ENCODE measurements at places on chromosomes 11 and 22. TPM values are rescaled to one million over a fixed set of nuclear protein-coding genes. Genes with fewer than 3 reads are reported as not detected.

- no peaks in the 10 kb centered on the region for H3K4me1 ChIP-seq
- H3K36me3 ChIP-seq: no peaks in the 10 kb centered on the region
- no peak overlapping the region for H3K4me3 ChIP-seq
- no peak overlapping the region for H3K27ac ChIP-seq
- no peaks in the 10 kb centered on the region for H3K27me3 ChIP-seq
- no peak for DNase-seq
Measured at GRCh38 chr11:72600557-72600956, 73.7 kb downstream of the PDE2A start.

- no peak for DNase-seq
- no peak overlapping the region for H3K4me3 ChIP-seq
- no peaks in the 10 kb centered on the region for H3K36me3 ChIP-seq
- no peak overlapping the region for H3K27ac ChIP-seq
- H3K4me1 ChIP-seq: no peaks in the 10 kb centered on the region
Measured at GRCh38 chr22:47091921-47092700, 329.7 kb downstream of the TBC1D22A start.

- no peak overlapping the region for H3K4me3 ChIP-seq
- H3K4me1 ChIP-seq: peaks cover 19% of the 10 kb centered on the region
- no peak for DNase-seq
- no peak overlapping the region for H3K27ac ChIP-seq
- no peaks in the 10 kb centered on the region for H3K36me3 ChIP-seq
Measured at GRCh38 chr11:112339566-112339965, 78.9 kb upstream of the PLET1 start.

DNA sequence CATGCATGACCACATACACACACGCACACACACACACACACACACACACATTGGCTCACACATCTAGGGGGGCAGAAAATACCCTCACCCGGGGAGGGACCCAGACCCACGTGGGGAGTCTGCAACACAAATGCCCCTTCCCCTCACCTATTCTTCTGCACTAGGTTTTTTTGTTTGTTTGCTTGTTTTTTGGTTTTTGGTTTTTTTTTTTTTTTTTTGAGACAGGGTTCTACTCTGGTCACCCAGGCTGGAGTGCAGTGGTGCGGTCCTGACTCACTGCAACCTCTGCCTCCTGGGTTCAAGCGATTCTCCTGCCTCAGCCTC lies 28.4 kb downstream of the WEE1 start:
- no peak for DNase-seq
- H3K4me1 ChIP-seq: no peaks in the 10 kb centered on the region

DNA sequence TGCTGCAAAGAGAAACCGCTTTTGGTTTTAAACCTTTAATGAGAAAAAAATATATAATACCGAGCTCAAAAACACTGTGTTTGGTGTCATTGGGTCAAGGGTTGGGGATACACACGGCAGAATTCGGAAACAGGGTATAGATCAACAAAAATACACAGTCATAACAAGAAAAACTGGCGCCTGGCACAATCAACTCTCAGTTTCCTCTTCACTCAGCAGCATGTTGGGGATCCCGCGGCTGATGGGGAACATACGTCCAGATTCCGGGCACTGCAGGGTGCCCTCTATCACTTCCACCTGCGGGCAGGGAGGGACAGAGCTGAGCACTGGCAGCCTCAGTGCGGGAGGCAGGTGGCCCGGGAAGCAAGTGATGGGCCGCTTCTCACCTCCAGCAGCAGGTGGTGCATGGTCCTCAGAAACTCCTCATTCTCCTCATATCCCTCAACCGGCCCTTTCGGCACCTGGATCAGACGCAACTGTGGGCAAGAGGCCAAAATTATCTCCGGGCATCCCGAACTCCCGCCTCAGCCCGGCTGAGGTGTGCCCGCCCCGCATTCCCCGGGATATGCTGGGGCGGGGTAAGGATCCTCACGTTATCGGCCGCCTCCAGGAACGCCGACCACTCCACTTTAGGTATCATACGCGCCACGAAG lies 561 bp downstream of the TRMT112 start:
- H3K27me3 ChIP-seq: no peaks in the 10 kb centered on the region
- DNase-seq: no peak
- peaks cover 8% of the 10 kb centered on the region for H3K4me1 ChIP-seq
- H3K27ac ChIP-seq: peak overlapping the region; percentile 100
- peak overlapping the region; percentile 79 for H3K4me3 ChIP-seq

CCDC89 gene
- 2.3 TPM for total RNA-seq

DNA sequence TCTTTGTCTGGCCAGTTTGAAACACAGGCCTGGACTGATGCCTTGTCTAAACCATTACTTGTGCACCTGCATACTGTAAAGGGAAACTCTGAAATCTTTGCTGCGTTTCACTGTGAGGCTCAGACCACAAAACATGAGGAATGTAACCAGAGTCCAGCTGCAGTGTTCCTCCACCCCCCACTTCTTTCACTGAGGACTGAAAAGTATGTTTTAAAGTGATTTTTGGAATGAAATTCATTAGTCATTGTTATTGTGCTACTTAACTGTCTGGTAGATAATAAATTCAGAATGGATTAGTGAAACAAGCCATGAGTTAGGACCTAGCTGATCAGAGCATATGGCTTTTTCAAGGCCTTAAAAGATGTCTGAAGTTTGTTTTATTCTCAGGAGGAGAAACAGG lies 181.2 kb downstream of the WNT11 start:
- H3K36me3 ChIP-seq: no peaks in the 10 kb centered on the region
- H3K4me3 ChIP-seq: no peak overlapping the region
- peaks cover 5% of the 10 kb centered on the region for H3K4me1 ChIP-seq
- no peak for DNase-seq

RASSF10 gene
- not detected for total RNA-seq

GRCh38 chr22:44962741-44963454 lies 46.9 kb downstream of the PHF21B start:
- no peaks in the 10 kb centered on the region for H3K4me1 ChIP-seq
- H3K36me3 ChIP-seq: no peaks in the 10 kb centered on the region
- no peak overlapping the region for H3K4me3 ChIP-seq
- no peak overlapping the region for H3K27ac ChIP-seq
- no peaks in the 10 kb centered on the region for H3K27me3 ChIP-seq
- DNase-seq: no peak

DNA sequence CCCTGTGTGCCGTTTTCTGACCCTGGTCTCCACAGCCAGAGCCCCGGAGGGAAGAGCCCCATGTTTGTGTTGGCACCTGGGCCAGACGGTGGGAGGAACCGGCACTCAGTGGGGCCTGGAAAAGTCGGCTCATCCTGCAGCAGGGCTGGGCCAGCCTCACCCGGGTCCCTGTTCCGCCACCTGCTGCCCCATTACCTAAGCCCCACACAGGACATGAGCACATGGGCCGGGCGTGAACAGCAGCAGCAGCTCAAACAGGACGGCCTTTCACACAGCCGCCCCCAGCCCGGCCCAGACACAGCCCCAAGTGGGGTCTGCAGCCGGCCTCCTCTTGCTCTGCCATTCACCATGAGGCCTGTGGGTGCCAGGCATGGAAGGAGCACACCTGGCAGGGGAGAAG lies 302.4 kb downstream of the MN1 start:
- no peaks in the 10 kb centered on the region for H3K36me3 ChIP-seq
- H3K4me3 ChIP-seq: no peak overlapping the region
- no peak overlapping the region for H3K27ac ChIP-seq
- no peaks in the 10 kb centered on the region for H3K27me3 ChIP-seq
- DNase-seq: no peak

SLC22A6 gene
- total RNA-seq: not detected

- H3K4me3 ChIP-seq: peak overlapping the region; percentile 86
- H3K36me3 ChIP-seq: no peaks in the 10 kb centered on the region
- DNase-seq: no peak
- no peaks in the 10 kb centered on the region for H3K27me3 ChIP-seq
- peak overlapping the region; percentile 71 for H3K27ac ChIP-seq
Measured at GRCh38 chr11:57568330-57568766, 876 bp upstream of the UBE2L6 start.

NLRP6 gene
- 6.6 TPM for total RNA-seq

GRCh38 chr22:25085930-25086901 lies 113.4 kb upstream of the CRYBB3 start:
- H3K4me3 ChIP-seq: peak overlapping the region; percentile 43
- H3K27ac ChIP-seq: peak overlapping the region; percentile 86
- DNase-seq: peak; percentile 60
- H3K27me3 ChIP-seq: no peaks in the 10 kb centered on the region

RAB36 gene
- 3.5 TPM for total RNA-seq

GRCh38 chr11:123580137-123580536 lies 74.3 kb downstream of the SCN3B start:
- H3K4me1 ChIP-seq: no peaks in the 10 kb centered on the region
- H3K4me3 ChIP-seq: no peak overlapping the region
- no peak overlapping the region for H3K27ac ChIP-seq
- no peaks in the 10 kb centered on the region for H3K27me3 ChIP-seq
- no peaks in the 10 kb centered on the region for H3K36me3 ChIP-seq

GRCh38 chr22:29014773-29015172 lies 46.9 kb downstream of the C22orf31 start:
- no peaks in the 10 kb centered on the region for H3K27me3 ChIP-seq
- no peak for DNase-seq
- no peaks in the 10 kb centered on the region for H3K36me3 ChIP-seq
- no peak overlapping the region for H3K27ac ChIP-seq

DNA sequence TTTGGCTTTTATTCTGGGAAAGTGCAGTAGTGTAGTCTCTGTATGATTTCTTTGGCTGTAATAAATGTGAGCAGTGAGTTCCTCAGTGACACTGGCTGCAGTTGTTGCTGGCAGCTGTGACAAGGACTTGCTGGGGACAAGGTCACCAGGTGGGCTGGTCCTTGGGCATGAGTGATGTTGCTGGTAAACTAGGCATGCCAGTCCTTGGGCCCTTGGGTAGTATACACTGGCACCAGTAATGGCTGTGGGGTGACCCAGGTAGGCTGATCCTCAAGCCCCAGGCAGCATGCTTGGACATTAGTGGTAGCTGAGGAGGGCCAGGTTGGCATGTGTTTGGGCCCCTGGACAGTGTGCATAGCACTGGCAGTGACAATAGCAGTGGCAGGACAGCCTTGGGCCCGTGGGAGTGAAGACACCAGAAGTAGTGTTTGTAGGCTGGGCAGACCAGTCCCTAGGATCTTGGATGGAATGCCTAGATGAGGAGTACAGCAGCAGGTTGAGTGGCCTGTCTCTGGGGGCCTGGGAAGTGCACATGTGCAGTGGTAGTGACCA lies 164.3 kb downstream of the GUCY1A2 start:
- H3K4me1 ChIP-seq: no peaks in the 10 kb centered on the region
- no peak overlapping the region for H3K27ac ChIP-seq
- no peak overlapping the region for H3K4me3 ChIP-seq
- H3K27me3 ChIP-seq: no peaks in the 10 kb centered on the region

DNA sequence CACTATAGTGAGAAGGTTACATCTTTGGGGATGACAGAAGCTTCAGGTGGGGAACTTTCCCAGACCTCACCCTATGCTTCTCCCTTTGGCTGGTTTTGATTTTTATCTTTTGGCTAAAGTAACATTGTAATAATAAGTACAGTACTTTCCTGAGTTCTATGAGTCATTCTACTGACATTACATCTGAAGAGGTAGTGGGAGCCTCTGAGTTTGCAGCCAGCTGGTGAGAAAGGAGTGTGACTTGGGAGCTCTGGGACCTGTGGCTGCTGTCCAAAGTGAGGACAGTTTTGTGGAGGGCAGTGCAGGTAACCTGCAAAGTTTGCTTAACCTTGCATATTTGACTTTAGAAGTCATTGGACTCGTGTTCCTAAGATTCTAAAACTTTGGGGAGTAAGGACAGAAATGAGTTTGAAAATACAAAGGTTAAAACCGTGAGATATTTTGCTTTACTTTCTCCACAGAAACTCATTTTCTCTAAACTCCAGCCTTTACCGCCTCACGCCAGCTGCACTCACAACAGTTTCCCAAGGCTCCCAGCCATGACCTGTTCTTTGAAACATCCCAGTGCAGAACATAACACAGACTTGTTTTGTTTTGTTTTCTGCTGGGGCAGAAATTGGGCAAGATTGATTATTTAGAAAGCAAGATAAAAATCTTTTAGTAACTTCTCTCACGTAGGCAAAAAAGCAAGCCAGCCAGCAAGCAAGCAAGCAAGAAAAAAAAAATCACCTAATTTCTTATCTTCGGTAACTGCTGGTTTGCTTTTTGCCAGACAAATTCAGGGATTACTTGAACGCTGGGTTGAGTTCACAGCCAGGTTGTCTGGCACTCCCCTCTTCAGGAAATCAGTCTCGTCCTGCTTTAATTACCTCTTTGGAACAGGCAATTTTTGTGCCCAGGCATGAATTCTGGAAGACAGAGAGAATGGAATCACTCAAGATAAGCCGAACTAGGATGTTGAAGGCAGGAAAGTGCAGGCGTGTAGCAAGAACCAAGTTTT lies 478.3 kb upstream of the ISX start:
- no peak for DNase-seq
- no peak overlapping the region for H3K27ac ChIP-seq
- peaks cover 8% of the 10 kb centered on the region for H3K4me1 ChIP-seq
- H3K4me3 ChIP-seq: peak overlapping the region; percentile 11

DNA sequence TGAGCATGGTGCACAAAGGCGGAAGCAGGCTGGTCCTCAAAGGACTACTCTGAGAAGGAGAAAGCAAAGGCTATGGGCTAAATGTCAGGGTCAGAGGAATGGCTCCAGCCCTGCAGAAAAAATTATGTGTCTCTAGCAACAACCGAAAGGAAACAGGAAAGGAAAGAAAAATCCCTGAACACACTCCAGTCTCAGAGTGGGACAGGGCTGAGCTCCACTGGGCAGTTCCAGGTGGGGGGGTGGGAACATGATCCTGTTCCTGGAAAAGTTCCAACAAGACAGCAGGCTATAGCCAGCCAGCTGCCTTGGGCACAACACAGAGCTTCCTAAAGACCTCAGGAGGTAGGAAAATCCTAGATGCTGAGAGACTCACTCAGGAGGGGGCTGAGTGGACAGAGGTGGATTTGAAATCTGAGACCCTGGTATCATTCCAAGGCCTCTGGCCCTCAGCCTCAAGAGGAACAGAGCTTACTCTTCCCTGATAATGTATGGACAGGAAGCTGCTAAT lies 1088.2 kb downstream of the TBC1D22A start:
- no peak overlapping the region for H3K27ac ChIP-seq
- H3K27me3 ChIP-seq: no peaks in the 10 kb centered on the region
- H3K4me3 ChIP-seq: no peak overlapping the region

- no peaks in the 10 kb centered on the region for H3K27me3 ChIP-seq
- no peak overlapping the region for H3K27ac ChIP-seq
- no peaks in the 10 kb centered on the region for H3K36me3 ChIP-seq
- H3K4me3 ChIP-seq: no peak overlapping the region
Measured at GRCh38 chr11:86502137-86502642, 127.5 kb downstream of the CCDC81 start.

- peaks cover 12% of the 10 kb centered on the region for H3K4me1 ChIP-seq
- H3K27me3 ChIP-seq: no peaks in the 10 kb centered on the region
- H3K27ac ChIP-seq: no peak overlapping the region
- DNase-seq: no peak
Measured at GRCh38 chr11:66591175-66591574, 1.7 kb downstream of the CCDC87 start.

- H3K4me3 ChIP-seq: no peak overlapping the region
- H3K27ac ChIP-seq: no peak overlapping the region
- peaks cover 27% of the 10 kb centered on the region for H3K36me3 ChIP-seq
Measured at GRCh38 chr22:45344334-45344733, 34.6 kb downstream of the FAM118A start.

- no peaks in the 10 kb centered on the region for H3K27me3 ChIP-seq
- H3K27ac ChIP-seq: no peak overlapping the region
- DNase-seq: no peak
- no peak overlapping the region for H3K4me3 ChIP-seq
- H3K4me1 ChIP-seq: no peaks in the 10 kb centered on the region
Measured at GRCh38 chr11:78432058-78432515, 14.5 kb upstream of the GAB2 start.

- no peak for DNase-seq
- H3K36me3 ChIP-seq: no peaks in the 10 kb centered on the region
- no peak overlapping the region for H3K4me3 ChIP-seq
Measured at GRCh38 chr11:77789061-77789730, 31.3 kb downstream of the RSF1 start.

ZDHHC8 gene
- total RNA-seq: 49.8 TPM

MB gene
- total RNA-seq: not detected

KRTAP5-9 gene
- not detected for total RNA-seq

CSF2RB gene
- 21.4 TPM for total RNA-seq
